ENCODE measurements at places on chromosomes 16 and 17.

DNA sequence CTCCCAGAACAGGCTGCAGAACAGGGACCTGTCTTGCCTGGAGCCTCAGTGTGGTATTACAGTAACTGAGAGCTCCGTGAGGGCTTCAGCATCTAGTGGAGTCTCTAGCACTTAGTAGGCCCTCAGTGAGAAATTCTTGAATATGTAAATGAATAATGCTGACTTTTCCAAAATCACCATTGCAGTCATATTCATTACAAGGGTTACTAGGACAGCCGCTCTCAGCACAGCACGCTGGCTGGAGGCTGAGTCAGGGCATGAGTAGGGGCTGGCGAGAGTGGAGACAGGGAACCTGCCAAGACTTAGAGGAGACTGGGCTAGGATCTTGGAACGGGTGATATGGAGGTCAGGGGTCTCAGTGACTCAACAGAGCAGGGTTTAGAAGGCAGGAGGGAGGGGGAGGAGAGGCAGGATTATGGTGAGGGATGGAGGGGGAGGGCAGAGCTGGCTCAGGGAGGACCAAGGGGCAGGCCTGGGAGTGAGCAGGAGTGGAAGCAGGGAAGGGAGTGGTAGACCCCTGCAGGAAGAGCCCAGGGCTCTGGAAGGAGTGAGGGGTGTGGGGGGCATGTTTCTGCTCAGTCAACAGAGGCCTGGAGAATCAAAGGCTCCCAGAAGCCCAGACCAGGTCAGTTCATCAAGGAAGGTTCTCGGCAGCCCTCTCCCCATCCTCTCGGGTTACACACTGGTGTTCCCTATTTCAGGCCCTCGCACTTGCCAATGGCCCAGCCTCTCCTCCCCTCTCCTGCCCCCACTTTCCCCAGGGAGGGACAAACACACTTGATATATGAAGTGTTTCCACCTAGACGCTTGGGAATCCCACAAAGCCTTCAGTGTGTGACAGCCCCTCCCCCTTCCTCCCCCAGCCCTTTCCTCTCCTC is 42.3 kb downstream of the FZD2 start:
- DNase-seq: no peak

GRCh38 chr17:77687417-77687816 is 271.1 kb upstream of the TNRC6C start:
- no peak for DNase-seq

DNA sequence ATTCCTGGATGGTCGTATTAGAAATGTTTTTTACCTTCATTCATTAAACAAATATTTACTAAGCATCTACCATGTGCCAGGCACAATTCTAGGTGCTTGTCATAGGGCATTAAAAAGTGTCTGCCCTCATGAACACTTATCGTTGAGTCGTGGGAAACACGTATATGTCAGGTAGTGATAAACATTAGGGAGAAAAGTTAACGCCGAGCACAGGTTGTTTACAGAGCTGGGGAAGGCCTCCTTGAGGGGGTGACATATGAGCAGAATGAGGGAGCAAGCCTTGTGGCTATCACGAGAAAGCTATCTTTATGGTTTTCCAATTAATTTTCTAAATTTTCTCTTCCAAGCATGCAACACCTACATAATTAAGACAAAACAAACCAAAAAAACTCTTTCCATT is 985 bp upstream of the ZNF213 start:
- DNase-seq: no peak

GRCh38 chr17:78725448-78726021 is 56.5 kb downstream of the CYTH1 start:
- no peak for DNase-seq

DNA sequence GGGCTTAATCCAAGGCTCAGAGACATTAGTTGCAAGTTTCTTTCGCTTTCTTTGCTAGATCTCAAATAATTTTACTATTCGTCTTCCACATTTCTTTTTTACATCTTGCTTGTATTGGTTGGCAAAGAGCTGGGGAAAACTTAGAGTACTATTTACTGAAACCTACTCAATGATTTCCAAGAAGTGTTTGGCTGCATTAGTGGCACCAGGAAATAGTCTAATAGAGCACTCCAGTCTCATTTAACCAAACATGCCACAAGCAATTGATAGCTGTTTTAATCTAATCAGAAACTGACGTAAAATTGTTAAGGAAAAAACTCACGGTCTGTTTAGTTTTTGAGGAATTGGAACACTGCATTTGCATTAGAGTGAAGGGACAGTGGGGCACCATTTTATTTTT is 29.0 kb downstream of the NUP93 start:
- no peak for DNase-seq

DNA sequence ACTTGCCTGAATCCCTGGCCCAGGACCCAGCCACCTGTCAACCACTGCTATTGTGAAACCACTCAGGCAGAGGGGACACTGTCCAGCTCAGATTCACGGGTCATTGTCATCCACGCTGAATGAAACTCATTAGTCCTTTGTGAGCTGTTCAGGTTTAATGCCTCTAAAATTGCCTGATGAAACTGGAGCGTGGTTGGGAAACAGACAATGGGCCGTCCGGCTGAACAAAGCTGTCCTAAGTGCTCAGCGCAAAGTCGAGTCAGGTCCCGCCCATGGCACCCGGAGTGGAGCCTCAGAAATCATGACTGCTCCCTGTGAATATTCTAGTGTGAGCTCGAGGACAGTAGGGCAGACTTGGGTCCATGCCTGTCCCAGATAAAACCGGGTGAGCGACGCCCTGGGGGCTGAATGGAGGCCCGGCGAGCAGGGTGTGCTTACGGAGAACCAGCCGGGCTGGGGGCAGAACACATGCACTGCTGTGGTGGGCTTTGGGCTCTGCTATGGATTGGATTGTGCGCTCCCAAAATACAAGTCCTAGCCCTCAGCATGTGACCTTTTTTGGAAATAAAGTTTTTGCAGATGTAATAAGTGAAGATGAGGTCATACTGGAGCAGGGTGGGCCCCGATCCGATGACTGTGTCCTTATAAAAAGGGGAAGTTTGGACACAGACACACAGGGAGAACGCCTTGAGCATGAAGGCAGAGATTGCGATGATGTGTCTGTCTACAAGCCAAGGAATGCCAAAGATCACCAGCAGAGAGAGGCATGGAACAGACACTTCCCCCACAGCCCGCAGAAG is 12.9 kb upstream of the CMIP start:
- no peak for DNase-seq

DNA sequence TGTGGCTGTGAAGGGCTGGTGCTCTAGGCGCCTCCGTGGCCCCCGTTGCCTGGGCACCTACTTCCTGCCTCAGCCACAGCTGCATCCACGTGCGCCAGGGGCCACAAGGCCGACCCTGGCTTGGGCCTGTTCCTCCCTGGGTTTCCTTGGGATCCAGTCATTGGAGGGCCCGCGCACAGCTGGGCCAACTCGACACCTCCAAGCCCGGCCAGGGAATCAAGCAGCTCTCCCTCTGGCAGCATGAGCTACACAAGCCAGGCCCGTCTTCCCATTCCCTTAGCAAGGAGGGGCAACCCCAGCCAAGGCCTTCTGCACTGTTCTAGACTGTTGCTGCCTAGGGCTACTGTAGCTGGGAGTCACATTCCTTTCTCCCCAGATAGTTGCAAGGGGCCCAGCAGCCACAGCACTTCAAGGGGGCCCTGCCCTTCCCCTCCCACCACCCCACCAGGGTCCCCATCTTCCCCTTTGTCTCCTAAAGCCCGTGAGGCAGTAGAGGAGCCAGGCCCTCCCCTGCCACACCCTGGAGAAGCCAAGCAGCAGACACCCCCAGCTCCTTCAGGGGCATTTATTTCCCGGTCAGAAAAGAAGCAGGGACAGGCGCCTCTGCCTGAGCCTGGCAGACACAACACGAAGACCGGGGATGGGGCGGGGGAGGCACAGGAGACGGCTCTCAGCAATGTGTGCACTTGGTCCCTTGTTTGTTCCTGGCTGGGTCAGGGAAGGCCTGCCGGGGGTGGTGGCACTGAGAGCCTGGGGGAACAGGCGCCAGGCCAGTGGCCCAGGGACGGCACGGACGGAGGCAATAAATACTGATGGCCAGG is 3.8 kb downstream of the ARHGDIA start:
- no peak for DNase-seq

DNA sequence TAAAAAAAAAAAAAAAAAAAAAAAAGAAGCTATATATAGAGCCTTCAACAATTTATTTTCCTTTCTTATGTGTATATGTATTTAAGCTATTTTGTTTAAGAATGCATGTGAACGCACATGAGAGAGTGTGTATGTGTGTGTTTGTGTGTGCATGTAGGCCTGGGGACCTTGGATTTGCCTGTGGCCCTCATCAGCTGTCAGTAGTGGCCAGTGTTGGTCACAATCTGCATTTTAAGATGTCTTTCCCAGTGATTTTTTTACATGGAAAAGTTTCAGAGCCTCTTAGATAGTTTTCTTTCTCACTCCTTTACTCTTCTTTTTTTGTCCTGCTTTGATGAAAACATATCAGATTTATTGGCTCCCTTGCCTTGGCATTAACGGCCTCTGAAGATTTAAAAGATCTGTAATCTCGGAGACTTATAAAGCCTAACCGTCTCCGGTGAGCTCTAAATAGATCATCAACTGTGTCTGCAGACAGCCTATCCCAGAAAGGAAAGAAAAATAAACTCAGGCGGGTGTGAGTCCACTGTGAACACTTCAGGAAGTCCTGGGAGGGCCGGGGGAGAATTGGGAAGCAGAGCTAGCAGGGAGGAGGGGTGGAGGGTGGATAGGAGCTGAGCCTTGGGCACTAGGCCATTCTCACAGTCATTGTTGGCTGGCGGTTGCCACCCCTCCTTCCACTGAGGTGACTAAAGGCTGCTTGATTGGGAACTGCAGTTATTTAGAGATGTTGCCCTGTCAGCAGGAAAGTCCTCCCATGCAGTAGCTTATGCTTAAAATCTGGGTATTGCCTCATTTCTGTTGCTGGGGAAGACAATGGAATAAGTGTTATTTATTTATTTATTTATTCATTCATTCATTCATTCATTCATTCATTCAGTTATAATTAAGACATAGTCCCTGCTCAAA is 86.8 kb downstream of the WWP2 start:
- DNase-seq: no peak

DNA sequence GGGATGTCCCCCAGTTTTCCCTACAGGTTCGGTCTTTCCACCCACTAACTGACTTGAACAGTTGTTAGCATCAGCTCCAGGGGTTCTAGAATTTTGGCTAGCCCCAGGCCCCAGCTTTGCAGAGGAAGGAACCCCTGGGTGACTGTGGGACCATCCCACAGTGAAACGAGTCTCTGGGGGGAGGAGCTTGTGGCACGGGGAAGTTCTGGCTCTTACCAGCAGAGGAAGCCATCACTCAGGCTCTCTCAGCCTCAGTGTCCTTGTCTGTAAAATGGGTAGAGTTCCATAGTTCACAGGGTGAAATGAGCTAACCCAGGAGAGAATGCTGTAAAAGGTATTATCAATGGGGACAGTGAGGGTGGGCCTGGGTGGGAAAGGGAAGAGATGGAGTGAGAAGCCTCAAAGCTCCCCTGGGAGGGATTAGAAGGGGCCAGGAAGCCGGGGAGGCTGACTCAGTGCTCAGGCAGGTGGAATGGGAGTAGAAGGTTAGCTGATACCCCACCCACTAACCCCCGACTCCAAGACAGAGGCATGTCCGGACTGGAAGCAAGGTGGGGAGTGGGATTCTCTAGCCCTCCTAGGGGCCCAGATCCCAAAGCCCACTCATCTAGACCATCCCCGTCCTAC is 30.9 kb upstream of the CDC42EP4 start:
- no peak for DNase-seq
